ENCODE measurements at places on chromosomes 4 and X. TPM values are rescaled to one million over a fixed set of nuclear protein-coding genes. Genes with fewer than 3 reads are reported as not detected.
A peak's percentile ranks its signal among the peaks of the same experiment; 100 is the strongest.

AMELX gene
- not detected for total RNA-seq

TMPRSS11F gene
- total RNA-seq = not detected

DNA sequence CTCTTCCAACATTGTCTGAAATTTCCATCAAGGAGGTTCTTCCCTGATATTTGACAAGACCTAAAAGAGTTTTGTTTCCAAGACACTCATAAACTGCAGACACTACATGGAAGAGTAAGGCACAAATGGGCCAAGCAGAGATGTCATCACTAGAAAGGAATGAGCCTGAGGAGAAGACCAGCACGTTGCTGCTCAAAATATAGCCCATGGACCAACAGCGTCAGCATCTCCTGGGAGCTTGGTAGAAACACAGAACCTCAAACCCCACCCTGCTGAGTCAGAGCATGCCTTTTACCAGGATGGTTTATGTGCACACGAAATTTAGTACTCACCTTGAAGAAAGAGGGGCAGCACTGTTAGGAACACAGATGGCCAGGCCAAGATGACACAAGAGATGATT is 128.7 kb upstream of the MID1 start:
- no peak for DNase-seq

GRCh38 chrX:136626237-136626636 is 21.7 kb upstream of the CD40LG start:
- no peak for DNase-seq

DNA sequence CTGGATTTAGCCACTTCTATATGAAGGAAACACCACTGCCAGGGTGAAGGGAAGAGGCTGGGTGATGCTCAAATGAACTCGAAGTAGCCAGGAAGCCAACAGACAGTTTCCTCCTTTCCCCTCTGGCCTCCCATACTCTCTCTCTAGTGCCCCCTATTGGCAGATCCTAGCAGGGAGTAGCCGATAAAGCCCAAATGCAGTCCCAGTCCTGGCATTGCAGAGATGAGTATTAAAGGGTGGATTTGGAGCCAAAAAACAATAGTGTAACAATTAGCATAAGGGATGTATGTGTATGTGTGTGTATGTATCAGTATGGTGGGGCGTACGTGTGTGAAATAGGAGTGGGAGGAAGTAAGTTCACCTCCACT is 213.8 kb upstream of the LDB2 start:
- DNase-seq = peak; percentile 6

- no peak for DNase-seq
Observed at GRCh38 chr4:124953061-124953460, 240.5 kb upstream of the ANKRD50 start.

DNA sequence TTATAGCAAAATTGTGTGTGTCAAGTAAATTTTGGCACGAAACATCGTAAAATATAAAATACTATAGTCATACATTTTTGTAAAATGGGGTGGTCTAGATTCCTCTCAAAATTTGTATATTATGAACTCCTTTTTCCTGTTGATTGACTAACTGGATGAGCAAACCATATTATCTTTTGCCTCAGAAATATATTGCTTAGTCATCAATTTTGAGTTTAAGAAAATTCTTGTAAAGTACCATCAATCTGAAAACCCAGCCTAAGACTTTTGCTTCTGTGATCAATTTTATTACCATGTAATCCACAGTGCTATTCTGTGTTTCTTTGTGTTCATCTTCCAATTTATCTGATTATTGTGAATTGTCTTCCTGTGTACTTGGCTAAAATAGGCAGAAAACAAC is 98.0 kb upstream of the PCDH18 start:
- no peak for DNase-seq

- no peak for DNase-seq
Observed at GRCh38 chrX:39519030-39519488, 578.7 kb downstream of the BCOR start.

GRCh38 chr4:74948236-74948635 is 15.3 kb downstream of the PARM1 start:
- DNase-seq = no peak

DNA sequence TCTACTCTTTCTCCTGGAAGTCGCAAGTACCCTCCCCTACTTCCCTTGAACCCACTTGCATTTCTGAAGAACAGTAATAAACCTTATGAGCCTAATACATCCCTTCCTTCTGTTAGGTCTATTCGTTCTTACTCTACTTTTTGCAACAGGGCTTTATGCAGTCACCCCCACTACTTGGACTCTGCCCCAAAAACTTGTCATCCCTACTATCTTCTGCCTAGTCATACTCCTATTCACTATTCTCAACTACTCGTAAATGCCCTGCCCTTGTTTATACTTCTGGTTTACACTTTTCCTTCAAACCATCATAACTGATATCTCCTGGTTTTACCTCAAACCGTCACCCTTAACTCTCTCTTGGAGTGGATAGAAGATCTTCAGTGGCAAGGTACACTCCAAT is 55.2 kb upstream of the SLIT2 start:
- DNase-seq = no peak

DNA sequence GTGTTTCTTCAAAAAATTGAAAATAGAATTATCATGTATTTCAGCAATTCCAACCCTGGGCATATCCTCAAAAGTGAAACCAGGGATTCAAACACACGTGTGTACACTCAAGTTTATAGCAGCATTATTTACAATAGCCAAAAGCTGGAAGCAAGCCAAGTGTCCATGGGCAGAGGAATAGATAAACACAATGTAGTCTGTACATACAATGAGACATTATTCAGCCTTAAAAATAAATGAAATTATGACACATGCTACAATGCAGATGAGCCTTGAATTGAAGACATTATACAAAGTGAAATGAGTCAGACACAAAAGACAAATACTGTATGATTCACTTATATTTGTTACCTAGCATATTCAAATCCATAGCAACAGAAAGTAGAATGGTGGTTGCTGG is 853.4 kb downstream of the STIM2 start:
- DNase-seq = no peak

UCHL1 gene
- total RNA-seq = not detected

DNA sequence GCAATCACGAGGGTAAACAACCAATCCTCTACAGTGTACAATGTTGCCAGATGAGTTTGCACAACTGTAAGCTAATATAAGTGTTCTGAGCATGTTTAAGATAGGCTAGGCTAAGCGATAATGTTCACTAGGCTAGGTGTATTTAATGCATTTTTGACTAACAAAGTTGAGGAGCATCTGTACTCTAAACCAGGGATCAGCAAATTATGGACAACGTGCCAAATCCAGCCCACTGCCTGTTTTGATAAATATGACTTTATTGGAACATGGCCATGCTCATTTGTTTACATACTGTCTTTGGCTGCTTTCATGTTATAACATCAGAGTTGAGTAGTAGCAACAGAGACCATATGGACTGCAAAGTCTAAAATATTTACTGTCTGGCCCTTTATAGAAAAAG is 46.3 kb upstream of the ARHGEF6 start:
- no peak for DNase-seq

DNA sequence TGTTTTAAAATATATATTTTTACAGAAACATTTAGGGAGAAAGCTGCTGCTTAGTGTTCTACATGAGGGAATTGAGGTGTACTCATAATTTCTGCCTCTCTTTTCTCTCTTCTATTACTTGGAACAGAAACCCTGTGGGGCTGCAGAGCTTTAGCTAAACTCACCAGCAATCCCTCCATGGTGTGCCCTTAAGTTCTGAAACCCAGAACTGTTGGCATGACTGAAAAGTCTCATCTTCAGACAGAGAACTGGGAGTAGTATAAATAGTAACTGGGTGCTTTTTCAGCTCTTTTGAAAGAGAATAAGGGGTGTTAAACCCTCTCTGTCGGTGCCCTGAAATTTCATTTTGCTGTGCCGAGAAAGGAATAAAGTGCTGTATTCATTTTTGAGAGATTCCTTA is 294.9 kb upstream of the BOD1L1 start:
- DNase-seq = no peak

- no peak for DNase-seq
Observed at GRCh38 chr4:88630756-88631155, 38.5 kb downstream of the HERC3 start.

PCDH7 gene
- not detected for total RNA-seq

GRCh38 chr4:66489783-66490452 is 819.6 kb upstream of the EPHA5 start:
- no peak for DNase-seq
